ENCODE measurements at places on chromosomes 5 and 9.

- peak; percentile 89 for DNase-seq
These were observed 104.8 kb upstream of the CD180 start for GRCh38 chr5:67301285-67301903.

GRCh38 chr5:112372543-112372942, 46.5 kb downstream of the EPB41L4A start:
- DNase-seq, result no peak

DNA sequence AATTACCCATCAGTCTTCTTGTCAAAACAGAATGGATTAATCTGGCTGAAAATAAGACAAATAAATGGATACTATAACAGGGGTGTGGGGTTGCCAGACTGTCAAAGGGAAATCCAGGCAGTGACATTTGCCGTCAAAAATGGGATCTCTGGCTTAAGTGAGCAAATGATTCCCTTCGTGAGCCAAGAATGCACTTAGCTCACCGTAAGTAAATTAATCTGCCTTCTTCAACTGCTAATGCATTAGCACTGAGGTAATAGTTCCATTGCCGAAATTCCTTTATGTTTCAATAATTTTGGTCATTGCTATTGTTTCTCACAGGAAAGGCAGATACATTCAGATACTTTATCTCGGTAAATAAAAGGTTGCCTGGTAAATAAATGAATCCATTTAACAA, 377.8 kb downstream of the KIAA0825 start:
- DNase-seq, result no peak

DNA sequence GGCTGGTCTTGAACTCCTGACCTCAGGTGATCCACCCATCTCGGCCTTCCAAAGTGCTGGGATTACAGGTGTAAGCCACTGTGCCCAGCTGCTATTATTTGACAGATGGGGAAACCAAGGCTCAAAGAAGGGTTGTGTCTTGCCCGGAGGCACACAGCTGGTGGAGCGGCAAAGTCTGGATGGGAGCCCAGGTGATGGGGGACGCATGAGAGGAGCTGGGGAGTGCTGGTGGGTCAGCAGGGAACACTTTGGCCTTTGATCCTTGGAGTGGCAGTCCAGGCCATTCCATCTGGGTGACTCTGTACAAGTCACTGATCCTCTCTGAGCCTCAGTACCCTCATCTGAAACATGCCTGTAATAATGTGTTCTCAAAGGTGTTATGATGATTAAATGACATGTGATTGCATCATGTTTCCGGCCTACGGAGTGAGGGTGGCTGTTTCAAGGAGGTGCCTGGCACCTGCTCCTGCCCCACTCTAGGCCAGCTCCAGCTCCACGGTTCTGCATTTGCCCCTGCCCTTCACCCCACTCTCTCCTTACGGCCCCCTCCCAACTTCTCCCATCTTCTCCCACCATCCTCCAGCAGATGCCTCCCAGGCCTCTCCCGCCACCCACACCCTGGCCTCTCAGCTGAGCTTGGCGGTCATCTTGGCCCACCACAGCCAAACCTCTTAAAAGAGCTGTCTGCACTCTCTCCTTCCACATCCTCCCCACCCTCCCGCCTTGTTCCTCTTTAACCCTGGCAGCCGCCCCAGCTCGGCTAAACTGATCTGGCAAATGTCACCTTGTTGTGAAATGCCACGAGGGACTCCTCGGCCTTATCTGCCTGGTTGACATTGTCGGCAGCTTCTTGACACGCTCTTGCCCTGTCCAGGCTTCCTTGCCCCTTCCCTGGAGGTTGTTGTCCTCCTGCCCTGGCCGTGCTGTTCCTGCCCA, 5.5 kb upstream of the DBN1 start:
- DNase-seq, result no peak

DNA sequence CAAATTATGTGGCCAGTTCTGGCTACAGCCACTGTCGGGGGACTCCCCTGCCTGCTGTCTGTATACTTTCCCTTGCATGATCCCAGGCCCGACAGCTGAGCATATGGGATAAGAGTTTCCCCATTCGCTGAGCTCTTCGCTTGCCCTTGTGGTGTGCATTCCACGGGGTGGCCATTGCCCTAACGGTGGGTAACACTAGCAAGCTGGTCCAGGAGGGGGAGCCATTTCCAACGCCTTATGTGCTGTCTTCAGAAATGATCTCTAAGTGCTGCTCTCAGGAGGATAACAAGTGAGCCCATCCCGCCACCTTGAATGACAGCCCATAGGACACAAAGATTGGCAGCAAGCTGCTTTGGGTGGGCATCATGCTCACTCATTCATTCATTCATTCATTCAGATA, 190.9 kb downstream of the FSTL4 start:
- peak; percentile 13 for DNase-seq

Measured in LHCN-M2 (cell line).